ENCODE measurements at places on chromosomes 6 and 20.
A peak's percentile ranks its signal among the peaks of the same experiment; 100 is the strongest.

- no peak for DNase-seq
Measured at GRCh38 chr20:19522071-19522801, 235.8 kb upstream of the RIN2 start.

DNA sequence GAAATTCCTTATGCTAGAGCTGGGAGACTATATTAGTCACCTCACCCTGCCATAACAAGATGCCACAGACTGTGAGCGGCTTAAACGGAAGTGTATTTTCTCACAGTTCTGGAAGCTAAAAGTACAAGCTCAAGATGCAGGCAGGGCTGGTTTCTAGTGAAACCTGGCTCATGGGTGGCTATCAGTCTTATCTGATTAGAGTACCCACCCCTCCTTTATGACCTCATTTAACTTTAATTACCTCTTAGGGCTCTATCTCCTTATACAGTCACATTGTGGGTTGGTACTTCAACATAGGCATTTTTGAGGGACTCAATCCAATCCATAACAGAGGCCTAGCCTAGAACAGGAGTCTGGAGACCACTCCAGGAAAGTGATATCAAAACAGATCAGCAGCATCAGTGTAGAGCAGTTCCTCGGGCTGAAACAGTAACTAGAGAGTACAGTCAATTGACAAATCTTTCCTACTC is 2.3 kb upstream of the SNRNP48 start:
- peak; percentile 44 for DNase-seq

GRCh38 chr6:6631053-6631452 is 42.5 kb downstream of the LY86 start:
- no peak for DNase-seq

DNA sequence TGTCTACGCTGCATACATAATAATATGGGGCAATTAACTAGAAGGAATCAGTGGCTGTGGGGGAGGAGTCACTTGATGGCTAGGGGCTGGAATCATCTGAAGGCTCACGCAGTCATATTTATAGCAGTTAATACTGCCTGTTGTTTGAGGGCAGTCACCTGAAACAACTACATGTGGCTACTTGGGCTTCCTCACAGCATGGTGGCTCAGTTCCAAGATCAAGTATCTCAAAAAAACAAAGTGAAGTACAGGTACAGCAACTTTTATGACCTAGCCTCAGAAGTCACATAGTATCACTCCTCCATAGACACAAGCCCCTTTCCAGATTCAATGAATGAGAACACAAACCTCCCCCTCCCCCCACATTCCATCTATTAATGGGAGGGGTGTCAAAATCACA is 63.7 kb downstream of the STX11 start:
- no peak for DNase-seq

- DNase-seq: peak; percentile 53
Measured at GRCh38 chr6:83824388-83824801, 28.8 kb upstream of the RIPPLY2 start.

All from mesendoderm (in vitro differentiated cells).